Stimulated activated CD8-positive, alpha-beta memory T cell treated with anti-CD3 and anti-CD28 coated beads, Interleukin-15, amount 100 ng/mL, for 24 hours (primary cell): ENCODE measurements at places on chromosomes 1 and 21.

DNA sequence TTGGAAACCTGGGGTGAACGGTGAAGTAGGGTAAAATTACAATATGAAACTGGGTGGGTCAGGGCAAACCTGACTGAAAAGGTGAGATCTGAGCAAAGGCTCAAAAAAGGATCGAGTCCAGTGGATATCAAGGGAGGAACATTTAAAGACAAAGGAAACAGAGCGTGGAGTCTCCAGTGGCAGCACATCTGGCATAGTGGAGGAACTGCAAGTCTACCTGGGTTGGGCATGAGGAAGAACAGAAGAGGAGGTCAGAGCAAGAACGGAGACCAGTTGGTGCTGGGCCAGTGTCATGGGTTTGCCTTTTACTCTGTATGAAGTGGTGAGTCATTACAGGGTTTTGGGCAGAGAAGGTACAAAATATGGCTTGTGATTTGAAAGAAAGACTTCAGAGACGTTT, 163.7 kb downstream of the NTPCR start:
- no peak for DNase-seq

- no peak for DNase-seq
Measured at GRCh38 chr21:28025111-28025510, 967.6 kb downstream of the LTN1 start.

GRCh38 chr21:41521489-41522027, 13.6 kb upstream of the TMPRSS2 start:
- no peak for DNase-seq

DNA sequence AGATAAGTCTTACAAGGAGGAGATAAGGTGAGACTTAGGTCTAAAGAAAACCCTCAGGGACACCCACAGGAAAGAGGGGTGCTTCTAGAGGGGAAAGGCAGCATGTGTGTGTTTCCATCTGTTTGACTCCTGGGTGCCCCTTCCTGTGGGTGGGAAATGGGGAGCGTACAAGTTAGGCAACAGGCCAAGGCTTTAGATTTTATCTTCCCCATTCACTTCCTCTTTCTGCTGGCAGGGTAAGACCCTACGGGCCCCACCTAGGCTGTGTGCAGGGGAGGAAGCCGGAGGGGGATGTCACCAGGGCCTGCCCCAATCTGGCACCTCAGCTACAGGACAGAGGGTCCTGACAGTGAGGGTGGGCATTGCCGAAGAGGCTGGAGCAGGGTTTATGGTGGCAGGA, 2.5 kb upstream of the OLIG1 start:
- no peak for DNase-seq

DNA sequence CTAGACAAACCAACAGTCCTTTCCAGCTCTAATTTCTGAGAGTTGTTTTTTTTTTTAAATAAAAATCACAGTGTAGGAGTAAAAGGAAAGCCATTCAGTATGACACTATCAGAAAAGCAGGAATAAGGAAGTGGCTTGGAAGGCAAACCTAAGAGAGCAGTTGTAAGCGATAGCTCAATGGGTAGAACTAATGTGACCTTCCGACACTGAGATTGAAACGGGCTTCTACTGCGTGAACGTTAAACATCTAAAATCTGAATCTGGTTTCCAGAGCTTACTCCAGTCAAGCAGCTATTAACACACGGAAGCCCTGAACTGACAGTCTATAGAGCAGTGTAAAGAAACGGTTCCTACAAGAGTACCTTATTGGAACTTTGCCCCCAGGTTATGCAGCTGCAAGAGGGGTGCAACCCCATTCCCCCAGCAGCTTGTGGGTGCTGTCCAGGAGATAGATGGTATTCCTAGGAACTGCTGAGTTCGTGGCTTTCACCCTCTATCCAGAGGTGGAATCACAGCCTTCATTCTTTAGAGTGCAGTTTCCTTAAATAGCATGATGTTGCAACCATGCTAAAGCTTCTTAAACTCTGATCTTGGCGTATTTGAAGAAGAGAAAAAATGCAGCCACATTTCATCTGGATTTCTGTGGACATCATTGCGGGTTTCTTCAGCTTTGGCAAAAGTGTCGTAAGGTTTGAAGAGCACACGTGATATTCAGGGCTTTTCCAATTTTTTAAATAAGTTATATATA, 3.3 kb upstream of the IRF2BP2 start:
- no peak for DNase-seq

- DNase-seq: no peak
Measured at GRCh38 chr1:213702703-213703102, 285.1 kb upstream of the PROX1 start.

DNA sequence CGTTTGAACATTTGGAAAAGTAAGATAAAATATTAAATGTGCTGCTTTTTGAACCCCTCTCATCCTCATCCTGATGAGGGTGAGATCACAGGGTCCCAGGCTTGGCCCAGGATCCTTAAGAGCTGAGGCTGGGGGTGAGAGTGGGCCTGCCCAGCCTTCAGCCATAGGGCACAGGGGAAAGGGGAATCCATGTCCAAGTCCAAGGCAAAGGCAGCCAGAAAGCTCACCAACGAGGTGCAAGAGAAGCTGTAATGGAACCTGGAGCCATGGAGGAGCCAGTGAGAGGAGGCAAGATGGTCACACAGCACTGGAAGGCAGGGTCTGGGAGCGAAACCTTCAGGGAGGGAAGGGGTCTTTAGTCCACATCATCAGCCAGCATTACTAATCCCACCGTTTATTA, 191.9 kb downstream of the RRAGC start:
- no peak for DNase-seq

GRCh38 chr1:244273262-244273844, 178.4 kb downstream of the ADSS2 start:
- DNase-seq: no peak

- DNase-seq: no peak
Measured at GRCh38 chr1:84291882-84292655, 9.4 kb upstream of the SAMD13 start.

GRCh38 chr1:40645118-40645680, 20.3 kb downstream of the RIMS3 start:
- no peak for DNase-seq

DNA sequence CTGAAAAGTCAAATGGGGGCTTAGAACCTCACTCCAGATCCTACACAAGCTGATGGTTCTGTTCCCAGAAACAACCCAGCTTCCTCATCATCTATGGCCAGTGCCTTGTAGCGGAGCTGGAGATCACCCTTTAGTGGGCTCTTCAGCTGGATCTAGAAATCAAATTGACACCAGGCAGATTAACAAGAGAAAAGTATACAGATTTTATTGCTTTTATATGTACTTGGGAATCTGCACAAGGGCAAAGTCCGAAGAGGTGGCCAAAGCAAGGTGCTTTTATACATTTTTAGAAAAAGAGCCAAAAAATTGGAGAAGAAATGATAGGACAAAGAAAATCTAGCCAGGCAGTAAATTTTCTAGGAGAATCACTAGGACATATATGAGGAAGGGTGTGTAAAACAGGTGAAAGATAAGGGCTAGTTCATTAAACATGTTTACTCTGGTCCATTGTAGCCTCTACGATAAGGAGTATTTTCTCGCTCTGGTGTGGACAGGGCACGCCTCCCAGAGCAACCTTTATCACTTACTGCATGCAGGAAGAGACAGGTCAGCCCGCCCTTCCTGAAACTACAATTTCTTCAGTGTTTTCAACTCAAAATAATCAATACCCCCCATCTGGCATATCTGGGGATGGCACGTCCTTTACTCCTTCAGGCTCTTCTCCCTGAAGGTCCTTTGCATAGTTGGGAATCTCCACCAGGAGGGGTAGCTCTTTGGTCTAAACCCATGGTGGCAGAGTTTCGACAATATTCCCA, 14.0 kb upstream of the LGALS8 start:
- no peak for DNase-seq

DNA sequence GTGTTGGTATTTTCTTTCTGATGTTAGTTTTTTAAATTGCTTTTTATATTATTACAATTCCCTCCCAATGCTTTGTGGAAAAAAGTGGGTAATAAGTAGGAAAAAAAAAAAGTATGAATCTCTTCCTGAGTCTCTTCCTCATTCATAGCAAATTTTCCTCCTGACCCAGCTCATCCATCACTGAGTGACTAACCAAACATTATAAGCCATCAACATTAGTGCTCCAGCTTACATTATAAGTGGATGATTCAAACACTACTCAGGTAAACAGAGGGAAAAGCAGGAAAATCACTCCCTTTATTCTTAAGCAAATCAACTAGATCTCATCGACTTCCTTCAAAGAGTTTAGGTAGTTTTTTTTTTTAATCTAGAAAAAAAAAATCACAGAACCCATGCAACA, 15.4 kb upstream of the SAMD13 start:
- DNase-seq: no peak

GRCh38 chr1:226761322-226761721, 22.2 kb upstream of the ITPKB start:
- DNase-seq: no peak
